ENCODE measurements at places on chromosomes 7 and 10. TPM values are rescaled to one million over a fixed set of nuclear protein-coding genes. Genes with fewer than 3 reads are reported as not detected.

Gene ADCYAP1R1
- not detected for total RNA-seq

Gene RELN
- total RNA-seq = not detected

Gene GNAI1
- total RNA-seq = not detected

Gene IFIT1B
- not detected for total RNA-seq

Gene NYAP1
- total RNA-seq = 0.10 TPM

Gene CSTF2T
- 28.8 TPM for total RNA-seq

Gene MUC12
- total RNA-seq = not detected

Gene FAM24B
- 10.1 TPM for total RNA-seq

Gene MALRD1
- not detected for total RNA-seq

Gene CRYGN
- not detected for total RNA-seq

Gene NRP1
- not detected for total RNA-seq

Gene NPC1L1
- total RNA-seq = not detected

Gene BAMBI
- 0.89 TPM for total RNA-seq

Gene PPP1R3C
- total RNA-seq = not detected

Gene SPDYE8
- not detected for total RNA-seq

Gene PDE1C
- total RNA-seq = not detected

Gene SLC29A3
- 8.2 TPM for total RNA-seq

Data from OCI-LY7 (cell line).